ENCODE measurements at places on chromosomes 11 and 22. TPM values are rescaled to one million over a fixed set of nuclear protein-coding genes. Genes with fewer than 3 reads are reported as not detected.

- DNase-seq = no peak
Observed at GRCh38 chr22:32205974-32206773, 1.3 kb upstream of the RFPL2 start.

- no peak for DNase-seq
Observed at GRCh38 chr11:105960252-105961245, 61.5 kb downstream of the MSANTD4 start.

DNA sequence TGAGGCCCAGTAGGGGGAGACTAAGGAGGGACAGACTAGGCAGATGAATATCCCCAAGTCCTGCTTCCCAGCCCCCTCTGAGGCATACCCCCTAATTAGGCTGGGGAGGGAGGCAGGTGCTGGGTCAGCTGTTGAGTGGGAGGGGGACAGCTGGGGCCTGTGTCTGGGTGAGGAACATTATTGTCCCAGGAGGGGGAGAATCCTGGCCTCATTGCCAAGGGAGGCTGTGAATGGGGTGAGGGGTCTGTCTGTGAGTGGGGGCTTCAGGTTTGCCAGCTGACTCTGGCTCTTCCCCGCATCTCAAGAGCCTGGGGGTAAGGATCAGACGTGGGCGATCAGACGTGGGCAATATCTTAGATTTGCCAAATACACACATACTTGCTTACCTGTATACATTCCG is 2.1 kb downstream of the INPPL1 start:
- DNase-seq = no peak

GRCh38 chr22:39546889-39547586 is 14.5 kb upstream of the RPS19BP1 start:
- peak; percentile 56 for DNase-seq

DNA sequence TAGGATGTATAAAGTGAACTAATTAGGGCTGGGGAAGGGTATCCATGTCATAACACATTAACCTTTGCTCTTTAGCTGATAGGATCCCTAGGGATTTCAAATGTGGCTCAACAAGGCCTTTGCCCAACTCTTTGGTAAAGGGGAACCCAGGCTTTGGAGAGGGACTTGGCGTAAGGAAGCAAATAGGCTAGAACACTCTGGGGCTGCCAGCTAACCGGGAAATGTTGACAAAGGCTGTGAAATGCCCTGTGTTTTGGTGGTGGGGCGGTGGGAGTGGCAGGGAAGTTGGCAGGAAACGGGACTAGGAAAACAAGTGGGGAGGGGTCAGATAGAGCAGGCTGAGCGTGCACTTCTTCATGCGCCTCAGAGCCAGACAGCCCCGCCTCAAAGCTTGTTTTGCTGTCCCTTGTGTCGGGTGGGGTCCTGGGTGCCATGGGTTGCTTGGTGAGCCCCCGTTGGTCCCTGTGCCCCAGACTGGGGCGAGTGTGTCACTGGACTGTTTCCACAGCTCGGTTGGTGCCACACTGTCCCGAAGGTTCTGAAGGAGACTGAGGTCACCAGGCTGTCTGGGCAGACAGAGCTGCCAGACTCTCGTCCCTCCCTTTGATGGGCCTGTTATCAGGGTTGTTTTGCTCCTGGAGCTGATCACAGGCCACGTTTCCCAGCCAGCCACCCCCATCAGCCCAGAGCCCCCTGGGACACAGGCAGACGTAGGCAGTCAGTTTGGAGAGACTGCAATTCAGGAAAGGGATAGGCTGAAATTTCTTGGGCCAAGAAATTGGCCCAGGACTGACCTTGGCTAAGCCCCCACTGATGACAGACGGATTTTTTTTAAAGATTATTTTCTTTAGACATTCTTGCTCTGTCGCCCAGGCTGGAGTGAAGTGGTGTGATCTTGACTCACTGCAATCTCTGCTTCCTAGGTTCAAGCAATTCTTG is 19.6 kb downstream of the KCTD21 start:
- DNase-seq = peak; percentile 85

The CPT1B gene
- polyA plus RNA-seq = 1.3 TPM

The LUZP2 gene
- polyA plus RNA-seq = not detected

- DNase-seq = no peak
Observed at GRCh38 chr11:36703055-36703404, 105.0 kb upstream of the RAG2 start.

- no peak for DNase-seq
Observed at GRCh38 chr11:117175104-117175503, 3.4 kb upstream of the SIDT2 start.

The NCAM1 gene
- 1.5 TPM for polyA plus RNA-seq

The MRPL17 gene
- polyA plus RNA-seq = 107 TPM

GRCh38 chr11:134004496-134005172 is 47.9 kb upstream of the IGSF9B start:
- no peak for DNase-seq

DNA sequence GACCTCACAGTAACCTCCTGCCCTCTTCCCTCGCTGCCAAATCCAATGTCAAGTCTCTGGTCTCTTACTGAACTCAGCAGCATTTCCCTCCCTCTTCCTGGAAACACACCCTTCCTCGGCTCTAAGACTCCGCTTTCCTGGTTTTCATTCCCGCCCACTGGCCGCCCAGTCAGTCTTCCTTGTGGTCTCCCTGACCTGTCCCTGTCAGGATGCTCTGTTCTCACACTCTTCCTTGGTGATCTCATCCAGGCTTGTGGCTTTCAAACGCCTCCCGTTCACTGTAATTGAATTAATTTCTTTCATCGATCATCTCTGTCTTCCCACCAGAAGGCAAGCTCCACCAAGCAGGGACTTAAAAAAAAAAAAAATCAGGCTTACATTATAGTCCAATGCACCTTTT is 33.5 kb downstream of the MYO18B start:
- DNase-seq = peak; percentile 27

The KRTAP5-2 gene
- polyA plus RNA-seq = not detected

GRCh38 chr11:73228268-73229134 is 10.4 kb downstream of the P2RY2 start:
- no peak for DNase-seq

The CCDC157 gene
- 2.5 TPM for polyA plus RNA-seq

DNA sequence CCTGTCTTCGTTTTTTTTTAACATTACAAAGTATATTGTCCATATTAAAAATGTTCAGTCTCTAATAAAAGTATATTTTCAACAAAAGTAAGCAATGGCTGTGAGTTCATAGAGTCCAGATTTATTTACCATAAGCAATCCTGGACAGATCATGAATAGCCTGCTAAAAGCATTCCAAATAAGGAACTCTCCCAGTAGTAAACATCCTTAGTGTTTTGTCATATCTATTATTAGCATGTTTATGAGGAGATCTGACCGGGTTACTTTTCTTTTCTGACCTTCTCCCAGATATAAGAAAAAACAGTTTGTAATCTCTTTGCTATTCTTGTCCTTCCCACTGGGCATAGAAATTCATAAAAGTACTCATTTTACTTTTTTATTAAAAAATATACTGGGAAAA is 403.9 kb upstream of the ANO3 start:
- no peak for DNase-seq

- DNase-seq = no peak
Observed at GRCh38 chr11:67999704-68000103, 4.2 kb downstream of the UNC93B1 start.

The OR5D16 gene
- not detected for polyA plus RNA-seq

GRCh38 chr11:499201-500076 is 7.6 kb downstream of the RNH1 start:
- DNase-seq = no peak

The HPS5 gene
- 20.2 TPM for polyA plus RNA-seq

DNA sequence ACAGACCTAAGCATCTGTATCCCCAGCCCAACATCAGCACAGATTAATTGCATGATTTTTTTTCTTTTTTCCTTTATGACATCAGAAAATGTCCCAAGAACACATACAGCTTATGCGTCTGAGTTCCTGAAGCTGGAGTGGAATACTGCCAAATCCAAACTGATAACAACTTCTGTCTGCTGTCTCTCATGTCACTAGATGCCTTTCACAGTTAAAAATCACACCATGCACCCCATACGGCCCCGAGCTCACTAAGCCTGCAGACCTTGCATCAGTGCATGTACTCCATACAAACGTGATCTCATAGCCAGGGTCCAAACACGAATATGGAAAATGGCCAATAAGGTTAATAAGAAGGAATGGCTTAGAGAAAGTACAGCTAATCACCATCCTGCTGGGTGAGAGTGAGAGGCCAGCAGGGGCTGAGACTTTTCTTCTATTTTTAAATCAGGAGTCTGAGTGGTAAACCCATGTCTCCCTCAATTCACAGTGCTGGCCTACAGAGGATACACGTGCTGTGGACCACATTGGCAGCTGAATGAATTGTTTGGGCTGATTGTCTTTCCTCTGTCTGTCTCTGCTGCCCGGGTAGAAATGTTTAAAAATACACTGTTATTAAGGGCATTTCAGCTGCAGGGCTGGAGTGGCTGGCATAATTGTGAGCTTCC is 350.6 kb upstream of the RAG2 start:
- no peak for DNase-seq

The APOBEC3B gene
- 11.9 TPM for polyA plus RNA-seq

- DNase-seq = peak; percentile 67
Observed at GRCh38 chr22:45425101-45425500, 11.6 kb downstream of the RIBC2 start.

The IFITM10 gene
- polyA plus RNA-seq = 0.53 TPM

- DNase-seq = peak; percentile 92
Observed at GRCh38 chr11:102111787-102112508, 1.7 kb downstream of the YAP1 start.

The APOL1 gene
- 14.2 TPM for polyA plus RNA-seq

GRCh38 chr11:120929664-120930154 is 94.2 kb upstream of the TBCEL start:
- peak; percentile 59 for DNase-seq

GRCh38 chr11:130614591-130614990 is 166.1 kb downstream of the ADAMTS15 start:
- no peak for DNase-seq

The TMEM135 gene
- polyA plus RNA-seq = 12.5 TPM

DNA sequence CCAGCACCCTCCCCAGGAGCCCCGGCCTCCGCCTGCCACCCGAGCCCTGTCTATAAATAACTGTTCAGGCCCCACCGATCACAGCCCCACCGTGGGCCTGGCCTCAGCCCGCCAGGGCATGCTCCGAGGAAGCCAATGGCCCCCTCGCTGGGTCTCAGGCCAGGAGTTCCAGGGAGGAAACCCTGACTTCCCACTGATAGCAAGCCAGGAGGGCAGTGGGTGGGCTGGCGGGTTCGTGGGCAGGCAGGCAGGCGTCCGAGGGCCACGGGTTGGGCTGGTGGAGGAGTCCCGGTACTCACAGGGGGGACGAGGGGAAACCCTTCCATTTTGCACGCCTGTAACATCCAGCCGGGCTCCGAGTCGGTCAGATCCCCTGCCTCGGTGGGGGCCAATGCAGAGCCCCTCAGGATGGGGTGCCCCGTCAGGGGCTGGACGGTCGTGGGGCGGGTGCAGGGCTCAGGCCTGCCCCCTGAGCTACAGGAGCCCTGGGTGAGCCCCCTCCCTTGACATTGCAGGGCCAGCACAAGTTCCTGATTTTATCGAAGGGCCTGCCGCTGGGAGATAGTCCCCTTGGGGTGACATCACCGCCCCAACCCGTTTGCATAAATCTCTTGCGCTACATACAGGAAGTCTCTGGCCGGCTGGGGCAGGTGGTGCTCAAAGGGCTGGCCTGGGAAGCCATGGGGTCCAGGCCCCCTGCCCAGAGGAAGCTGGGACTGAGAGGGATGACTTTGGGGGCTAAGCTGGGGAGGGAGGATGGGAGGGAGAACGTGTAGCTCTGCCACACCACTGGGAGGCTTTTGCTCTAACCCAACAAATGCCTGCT is at the start of gene SPI1:
TSS of gene SPI1 (minus strand) at position 538 of the 826 bp plus-strand sequence. CDS start at position 344, 194 bp downstream.
- no peak for DNase-seq

DNA sequence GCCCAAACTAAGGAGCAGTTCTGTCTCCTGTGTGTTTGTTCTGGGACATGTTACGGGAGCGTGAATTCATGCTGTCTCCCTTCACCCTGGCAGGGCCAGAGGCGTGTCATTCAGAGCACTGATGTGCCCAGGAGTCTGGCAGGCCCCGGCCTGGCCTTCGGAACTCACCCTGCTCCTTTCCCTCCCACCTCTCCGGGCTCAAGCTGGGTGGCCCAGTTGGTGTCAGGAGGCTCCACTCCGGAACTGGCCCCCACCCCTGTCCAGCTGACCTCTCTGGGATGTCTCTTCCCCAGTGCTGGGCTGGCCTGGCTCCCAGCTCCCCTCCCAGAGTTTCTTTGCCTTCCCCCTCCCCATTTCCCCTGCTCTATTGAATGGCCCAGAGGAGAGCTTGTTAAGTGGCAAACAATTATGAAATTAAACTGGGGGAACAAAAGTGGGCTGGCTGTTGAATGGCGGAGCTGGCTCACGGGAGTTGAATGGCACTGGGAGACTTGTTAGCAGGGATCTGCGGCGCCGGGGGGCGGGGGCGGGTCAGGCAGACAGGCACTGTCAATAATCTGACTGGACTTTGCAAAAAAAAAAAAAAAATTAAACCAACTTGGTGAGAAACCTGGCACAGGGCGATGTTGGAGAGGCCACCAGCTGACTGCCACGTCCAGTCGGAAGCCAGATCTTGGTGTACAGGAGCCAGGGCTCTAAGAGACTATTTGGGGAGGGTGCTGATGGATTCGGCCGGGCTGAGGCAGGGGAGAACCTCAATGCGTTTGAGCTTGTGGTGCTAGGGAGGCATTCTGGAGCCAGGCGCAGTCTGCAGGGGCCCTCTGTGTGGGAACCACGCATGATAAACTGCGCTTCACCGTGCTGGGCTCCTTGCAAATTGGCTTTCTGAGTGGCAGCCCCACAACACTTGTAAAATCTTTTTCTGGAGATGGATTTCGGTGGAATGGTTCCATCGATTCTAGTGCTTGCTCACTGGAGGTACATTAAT is 1.3 kb downstream of the MPPED1 start:
- DNase-seq = no peak

GRCh38 chr11:103266167-103266831 is 157.1 kb downstream of the DYNC2H1 start:
- no peak for DNase-seq

DNA sequence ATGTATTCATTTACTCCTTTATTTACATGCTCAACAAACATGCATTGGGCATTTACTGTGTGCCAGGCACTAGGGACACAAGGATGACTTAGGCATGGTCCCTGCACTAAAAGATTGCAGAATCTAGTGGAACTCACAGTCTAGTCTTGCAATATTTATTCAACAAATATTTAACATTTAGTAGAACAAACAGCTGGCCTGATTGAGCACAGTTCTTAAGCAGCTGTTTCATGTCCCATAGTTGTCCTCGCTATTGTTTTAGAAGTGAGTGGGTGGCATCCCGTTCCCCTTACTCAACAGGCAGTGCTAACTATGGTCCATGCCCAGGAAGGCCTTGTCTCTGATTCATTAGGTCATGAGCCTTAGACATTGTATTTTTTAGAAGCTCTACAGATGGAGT is 459.9 kb upstream of the CADM1 start:
- no peak for DNase-seq

DNA sequence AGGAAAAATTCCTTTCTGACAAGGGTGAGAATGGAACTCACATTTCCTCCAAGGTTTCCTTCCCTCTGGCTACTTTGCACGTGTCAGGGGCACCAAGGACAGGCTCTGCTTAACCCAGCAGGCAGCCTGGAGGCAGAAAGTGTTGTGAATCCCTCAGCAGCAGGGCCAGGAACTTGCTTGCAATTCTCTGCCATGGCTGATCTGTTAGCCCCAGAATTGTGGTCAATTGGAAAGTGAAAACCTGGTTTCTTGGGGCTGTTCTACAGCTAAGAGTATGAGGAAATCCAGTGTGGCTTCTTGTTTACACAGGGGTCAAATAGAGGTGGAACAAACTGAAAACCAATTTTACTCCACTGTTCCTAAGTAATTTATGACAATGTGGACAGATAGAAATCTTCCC is 38.3 kb upstream of the CEP295 start:
- no peak for DNase-seq

The KRTAP5-11 gene
- polyA plus RNA-seq = not detected
